ENCODE measurements at places on chromosomes 11 and 22.

- no peak for DNase-seq
Observed at GRCh38 chr22:29117799-29118477, 45.1 kb downstream of the KREMEN1 start.

DNA sequence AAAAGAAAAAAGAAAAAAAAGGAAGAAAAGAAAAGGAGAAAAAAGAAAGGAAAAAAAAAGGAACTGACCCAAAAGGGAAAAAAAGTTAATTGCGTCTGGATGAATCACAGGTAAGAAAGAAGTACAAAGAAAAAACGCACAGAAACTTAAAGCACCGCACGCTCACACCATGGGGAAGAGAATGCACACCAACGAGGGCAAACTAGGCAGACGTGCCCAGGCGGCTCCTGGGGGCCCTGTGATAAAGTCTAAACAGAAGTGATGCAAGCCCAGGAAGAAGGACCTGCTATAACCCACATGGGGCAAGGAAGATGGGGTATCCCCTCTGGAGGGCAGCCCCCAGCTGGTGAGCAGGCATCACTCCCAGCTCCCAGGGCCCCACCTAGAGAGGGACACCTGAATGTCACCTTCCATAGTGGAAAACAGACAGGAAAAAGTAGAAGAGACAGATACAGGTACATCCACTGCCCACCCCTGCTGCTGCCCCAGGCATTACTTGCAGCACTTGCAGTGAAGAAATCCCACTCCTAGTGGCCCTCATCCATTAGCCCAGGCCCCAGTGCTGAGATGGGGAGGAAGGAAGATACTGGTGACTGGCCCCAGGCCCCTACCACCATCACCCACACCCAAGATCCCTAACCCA is 28.9 kb downstream of the NAP1L4 start:
- DNase-seq: no peak

DNA sequence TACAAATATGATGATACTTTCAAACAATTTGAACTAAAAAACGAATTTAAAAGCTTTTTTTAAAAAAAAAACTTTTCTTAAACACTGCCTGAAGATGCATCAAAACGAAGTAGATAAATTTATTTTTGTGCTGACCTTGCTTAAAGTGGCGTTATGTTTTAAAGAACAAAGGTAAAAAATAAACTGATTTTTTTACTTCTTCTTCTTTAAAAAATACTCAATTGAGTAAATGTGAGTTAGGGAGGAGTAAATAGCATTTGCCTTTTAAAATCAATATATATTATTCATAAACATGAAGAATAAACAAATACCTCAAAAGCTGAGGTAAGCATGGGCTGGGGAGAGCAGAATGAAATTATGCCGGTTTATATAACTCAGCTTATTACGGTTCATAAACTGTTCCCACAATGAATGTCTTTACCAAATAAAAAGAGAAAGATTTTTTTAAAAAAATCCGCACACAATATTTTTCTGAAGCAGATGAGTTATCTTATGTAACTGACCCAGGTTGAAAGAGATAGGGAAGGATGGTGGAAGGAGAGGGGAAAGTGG is 9.0 kb downstream of the PAX6 start:
- DNase-seq: no peak

DNA sequence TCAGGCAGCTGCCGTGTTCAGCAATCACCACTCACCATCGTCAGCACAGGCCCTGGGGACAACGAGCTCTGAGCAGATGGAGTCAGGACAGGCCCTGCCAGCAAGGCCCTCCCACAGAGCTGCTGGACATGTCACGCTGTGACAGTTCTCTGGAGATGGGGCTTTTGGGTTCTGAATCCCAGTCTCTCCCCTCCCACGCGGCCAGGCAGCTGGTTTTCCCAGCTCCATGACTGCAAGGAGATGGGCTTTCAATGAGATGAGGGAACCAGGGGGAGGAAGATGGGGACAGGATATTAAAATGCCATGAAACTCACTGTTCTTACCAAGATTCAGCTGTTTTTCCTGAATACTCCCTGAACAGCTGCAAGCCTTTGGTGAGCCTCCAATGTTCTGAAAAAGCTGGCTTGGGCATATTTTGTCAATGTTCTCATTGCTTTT is 305.9 kb downstream of the BRD1 start:
- no peak for DNase-seq

DNA sequence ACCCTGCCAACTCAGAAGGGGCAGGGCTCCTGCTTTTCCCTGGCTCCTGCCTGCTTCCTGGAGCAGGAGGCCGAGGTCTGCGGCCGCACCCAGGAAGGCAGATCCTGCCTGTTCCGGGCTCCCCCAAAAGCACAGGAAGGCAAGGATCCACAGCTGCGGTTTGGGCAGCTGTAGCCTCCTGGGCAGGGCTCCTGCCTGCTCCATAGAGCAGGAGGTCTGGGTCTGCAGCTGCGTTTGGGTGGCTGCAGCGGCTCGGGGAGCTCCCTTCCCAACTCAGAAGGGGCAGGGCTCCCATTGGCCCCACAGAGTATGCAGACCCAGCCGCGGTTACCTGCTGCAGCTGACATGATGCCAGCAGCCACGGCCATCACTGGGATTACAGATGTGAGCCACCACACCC is 5.5 kb downstream of the UPK2 start:
- DNase-seq: no peak

GRCh38 chr22:45912910-45913309 is 64.1 kb downstream of the WNT7B start:
- no peak for DNase-seq

DNA sequence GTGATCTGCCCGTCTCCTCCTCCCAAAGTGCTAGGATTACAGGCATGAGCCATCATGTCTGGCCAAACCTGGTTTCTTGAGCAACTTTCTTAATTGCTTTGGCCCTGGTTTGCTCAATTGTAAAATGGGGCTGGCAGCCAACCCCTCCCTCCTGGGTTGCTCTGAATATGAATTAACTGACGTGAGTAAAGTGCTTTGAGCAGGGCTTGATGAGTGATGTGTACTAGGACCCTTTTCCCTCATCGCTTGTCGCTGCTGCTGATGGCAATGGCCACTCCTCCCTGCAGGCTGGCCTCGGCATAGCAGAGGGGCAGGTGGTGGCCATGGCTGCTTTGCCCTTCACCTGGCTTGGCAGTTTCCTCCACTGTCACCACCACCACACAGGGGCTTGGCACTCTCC is 41.5 kb downstream of the RNF141 start:
- no peak for DNase-seq

All from ACHN (cell line).